ENCODE measurements at places on chromosomes 7 and 10.

DNA sequence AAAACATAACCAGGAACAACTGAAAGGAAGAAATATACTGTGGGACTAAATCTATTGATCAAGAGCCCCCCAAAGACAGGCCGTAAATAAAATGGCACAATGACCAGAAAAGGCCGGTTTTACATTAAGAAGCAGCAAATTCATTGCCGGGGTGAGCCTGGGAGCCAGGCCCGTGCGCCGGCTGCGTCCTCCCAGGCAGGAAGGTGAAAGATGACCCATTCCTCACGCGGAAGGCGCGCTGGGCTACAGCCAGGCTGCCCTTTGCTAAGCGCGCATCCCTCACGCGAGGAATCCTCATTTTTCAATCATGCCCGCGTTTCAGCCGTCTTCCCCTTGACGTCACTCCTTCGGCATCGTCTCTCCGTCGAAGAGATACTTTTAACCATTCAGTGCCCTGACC, 47.6 kb upstream of the MGMT start:
- DNase-seq, result no peak

- DNase-seq, result no peak
These were observed 122.7 kb downstream of the KCNMA1 start for GRCh38 chr10:77514870-77515269.

DNA sequence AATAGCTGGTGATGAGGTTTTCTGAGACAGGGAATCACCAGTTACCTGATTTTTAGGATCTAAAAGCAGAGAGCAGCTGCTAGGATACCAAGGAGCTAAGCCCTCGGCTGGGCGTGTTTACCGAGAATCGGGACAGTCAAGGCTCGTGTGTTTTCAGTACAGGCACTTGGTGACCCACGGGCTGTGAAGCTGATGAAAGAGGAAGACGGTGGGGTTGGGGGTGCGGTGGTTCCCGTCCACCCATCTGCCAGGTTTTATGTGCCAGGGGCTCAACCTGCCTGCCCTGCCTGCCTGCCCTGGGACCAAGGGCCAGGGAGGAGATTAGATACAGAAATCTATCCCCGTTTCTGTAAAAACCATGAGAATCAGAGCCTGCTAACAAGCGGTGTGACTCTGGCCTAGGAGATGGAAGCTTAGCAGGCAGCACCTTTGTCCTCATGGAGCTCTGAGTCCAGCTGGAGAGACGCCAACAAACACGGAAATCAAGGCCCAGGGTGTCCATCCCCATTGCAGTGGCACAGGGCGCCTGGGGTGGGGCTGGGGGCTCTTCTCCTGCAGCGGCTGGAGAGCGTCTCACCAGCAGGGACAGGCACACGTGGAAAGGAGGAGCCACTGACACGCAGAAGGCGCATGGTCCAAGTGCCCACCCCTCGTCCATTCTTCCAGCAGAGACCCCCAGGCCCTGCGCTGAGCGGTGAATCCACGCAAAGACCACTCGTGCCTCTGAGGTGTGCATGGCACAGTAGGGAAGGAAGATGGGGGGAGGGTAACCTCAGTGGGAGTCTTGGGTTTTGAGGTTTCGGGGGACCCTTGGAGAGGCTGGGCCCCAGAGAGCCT, 265.0 kb upstream of the TCERG1L start:
- DNase-seq, result no peak

- no peak for DNase-seq
These were observed 1.6 kb downstream of the C7orf25 start for GRCh38 chr7:42910306-42910705.

- DNase-seq, result no peak
These were observed 30.6 kb downstream of the SUFU start for GRCh38 chr10:102534333-102534732.

- DNase-seq, result no peak
These were observed 319.9 kb downstream of the DPP6 start for GRCh38 chr7:154372011-154372601.

DNA sequence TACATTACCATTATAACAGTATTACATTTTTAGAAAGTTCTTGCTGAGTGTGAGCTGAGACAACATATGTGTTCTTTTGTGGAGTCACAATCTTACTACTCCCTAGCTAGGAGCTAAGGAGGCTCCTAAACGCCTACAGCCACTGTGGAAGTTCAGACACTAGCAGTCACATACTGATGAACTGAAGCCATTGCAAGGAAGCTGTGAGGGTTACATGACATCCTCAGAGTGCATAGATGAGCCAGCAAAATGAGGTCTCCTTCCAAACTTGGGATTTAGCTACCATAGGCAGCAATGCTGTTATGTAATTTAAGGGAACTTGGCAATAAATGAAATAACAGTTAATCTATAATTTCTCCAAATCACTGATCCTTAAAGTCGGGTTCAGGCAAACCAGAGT, 10.8 kb upstream of the ST7 start:
- no peak for DNase-seq

- no peak for DNase-seq
These were observed 110.4 kb downstream of the INSYN2A start for GRCh38 chr10:127085957-127086356.

GRCh38 chr10:22366771-22367170, 21.5 kb downstream of the SPAG6 start:
- DNase-seq, result no peak

DNA sequence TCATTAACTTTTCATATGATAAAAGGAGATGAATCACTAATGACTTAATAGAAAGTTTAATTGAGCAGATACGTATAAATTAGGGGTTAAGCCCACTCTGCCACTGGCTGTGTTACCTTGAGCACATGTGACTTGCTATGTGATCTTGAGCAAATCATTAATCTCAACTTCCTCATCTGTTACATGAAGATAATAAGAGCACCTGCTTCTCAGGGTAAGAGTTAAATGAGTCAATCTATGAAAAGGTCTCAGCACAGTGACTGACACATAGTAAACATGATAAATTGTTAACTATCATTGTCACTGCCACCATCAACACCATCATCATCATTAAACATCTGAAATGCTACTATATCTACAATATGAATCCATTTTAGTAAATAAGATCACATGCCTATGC, 110.8 kb downstream of the TPK1 start:
- no peak for DNase-seq

GRCh38 chr7:116715077-116715476, 43.1 kb downstream of the MET start:
- DNase-seq, result no peak

DNA sequence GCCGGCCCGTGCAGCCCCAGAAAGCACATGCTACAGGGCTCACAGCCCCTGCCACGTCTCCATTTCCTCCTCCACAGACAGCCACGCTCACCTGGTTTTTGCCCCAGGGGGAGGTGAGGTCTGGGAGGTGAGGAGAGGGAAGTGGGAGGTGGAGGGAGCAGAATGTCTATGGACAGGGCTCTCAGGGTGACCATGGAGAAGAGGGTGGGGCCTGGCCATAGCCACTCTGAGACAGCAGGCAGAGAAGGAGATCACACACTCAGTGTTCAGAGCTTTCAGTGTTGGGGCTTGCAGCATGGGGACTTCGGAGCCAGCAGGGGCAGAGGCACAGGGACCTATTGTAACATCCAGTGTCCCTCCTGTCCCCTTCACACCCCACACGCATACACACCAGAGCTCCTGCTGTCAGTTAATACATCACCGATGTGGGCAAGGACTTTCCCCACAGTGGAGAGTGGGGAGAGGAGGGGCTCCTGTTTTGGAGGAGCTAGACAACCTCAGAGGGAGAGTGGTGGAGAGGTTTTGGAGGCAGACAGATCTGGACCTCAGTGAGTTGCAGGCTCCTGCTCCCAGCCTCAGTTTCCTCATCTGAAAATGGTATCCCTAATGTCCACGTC, 14.4 kb downstream of the WDFY4 start:
- peak; percentile 84 for DNase-seq

- no peak for DNase-seq
These were observed 153.3 kb upstream of the INSYN2A start for GRCh38 chr10:127349737-127350136.

DNA sequence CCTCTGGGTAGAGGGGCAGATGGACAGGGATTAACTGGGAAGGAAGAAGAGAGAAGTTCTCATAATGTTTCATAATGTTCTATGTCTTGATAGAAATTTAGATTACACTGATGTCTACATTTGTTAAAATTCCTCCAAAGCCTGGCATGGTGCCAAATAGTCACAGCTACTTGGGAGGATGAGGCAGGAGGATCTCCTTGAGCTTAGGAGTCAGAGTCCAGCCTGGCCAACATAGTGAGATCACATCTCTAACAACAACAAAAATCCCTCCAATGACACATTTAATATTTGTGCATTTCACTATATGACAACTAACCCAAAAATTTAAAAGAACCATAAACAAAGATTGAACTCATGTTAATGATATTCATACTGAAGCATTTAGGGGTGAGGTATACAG, 33.0 kb upstream of the PPP1R3C start:
- peak; percentile 55 for DNase-seq

DNA sequence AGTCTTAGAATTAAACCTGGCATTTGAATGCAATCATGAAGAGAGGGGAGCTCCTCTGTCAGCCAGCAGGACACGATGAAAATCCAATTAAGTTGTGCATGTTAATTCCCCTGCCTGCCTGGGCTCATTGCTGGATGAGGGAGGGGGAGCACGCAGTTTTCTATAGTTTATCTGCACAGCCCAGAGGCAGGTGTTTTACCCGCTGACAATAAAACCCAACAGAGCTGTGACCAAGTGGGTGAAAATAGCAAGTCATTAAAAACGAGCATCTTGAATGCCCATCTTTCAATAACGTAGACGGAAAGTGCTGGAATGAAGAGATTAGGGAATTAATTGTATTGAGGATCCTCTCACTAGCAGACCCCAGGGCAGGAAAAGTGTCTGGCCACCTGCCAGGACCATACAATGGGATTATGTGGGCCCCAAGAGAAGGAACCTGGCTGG, 100.1 kb upstream of the FAM20C start:
- no peak for DNase-seq
